ENCODE measurements at places on chromosomes 11 and 22. TPM values are rescaled to one million over a fixed set of nuclear protein-coding genes. Genes with fewer than 3 reads are reported as not detected.
A peak's percentile ranks its signal among the peaks of the same experiment; 100 is the strongest.

GRCh38 chr11:132464003-132464342 is 1068.3 kb downstream of the OPCML start:
- DNase-seq, result no peak

GRCh38 chr22:27880778-27881394 is 38.2 kb downstream of the PITPNB start:
- no peak for DNase-seq

XPNPEP3 gene
- total RNA-seq, result 23.7 TPM

GUCY1A2 gene
- total RNA-seq, result 12.4 TPM

- no peak for DNase-seq
These were observed 82.2 kb upstream of the SEPTIN5 start for GRCh38 chr22:19631899-19632667.

CSTPP1 gene
- total RNA-seq, result 11.0 TPM

PTGDR2 gene
- 2.4 TPM for total RNA-seq

- no peak for DNase-seq
These were observed 96.9 kb upstream of the LARGE1 start for GRCh38 chr22:34017205-34017604.

TYR gene
- total RNA-seq, result not detected

DNA sequence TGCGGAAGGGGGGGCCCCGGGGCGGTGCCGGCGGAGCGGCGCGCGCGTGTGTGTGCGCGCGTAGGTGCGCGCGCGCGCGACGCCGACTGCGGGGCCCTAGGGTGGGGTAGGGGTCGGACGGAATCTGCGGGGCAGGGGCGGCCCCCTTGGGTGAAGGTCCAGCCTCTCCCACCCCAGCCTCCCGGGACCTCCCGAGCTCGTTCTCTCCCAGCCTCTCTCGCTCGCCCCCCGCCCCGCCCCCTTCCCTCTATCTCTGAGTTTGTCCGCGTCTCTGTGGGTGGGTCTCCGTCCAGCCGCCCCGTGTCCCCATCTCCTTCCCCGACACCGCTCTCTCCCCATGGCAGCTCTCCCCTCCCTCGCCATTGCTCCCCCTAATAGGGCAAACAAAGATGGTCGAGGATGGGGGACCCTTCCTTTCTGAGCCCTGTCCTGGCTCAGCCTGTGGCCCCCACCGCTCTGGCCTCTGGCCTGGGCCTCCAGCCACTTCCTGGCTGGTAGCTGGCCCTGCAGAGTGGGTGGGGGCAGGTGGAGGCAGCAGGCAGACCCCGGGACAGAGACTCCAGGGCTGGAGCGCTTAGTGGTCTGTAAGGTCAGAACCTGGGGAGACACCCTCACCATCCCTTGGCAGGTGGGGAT is 33.0 kb upstream of the PRR5 start:
- no peak for DNase-seq

BTG4 gene
- not detected for total RNA-seq

DNA sequence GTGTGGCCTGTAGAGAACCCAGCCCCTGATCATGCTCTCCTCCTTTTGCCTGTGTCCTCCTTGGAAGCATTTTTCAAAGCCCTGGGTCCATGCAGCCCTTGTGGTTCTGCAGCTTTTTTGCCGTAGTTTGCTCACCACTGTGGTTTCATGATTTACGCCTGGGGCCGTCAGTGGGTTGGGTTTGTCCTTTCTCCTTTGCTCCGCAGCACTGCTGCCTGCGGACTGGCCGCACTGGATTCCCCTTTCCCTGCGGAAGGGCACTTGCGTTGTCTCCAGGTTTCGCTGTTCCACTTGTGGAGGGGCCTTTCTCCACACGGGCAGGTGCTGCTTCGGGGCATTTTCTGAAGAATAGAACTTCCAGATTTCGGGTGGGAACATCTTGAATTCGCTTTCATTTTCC is 1260.9 kb downstream of the BRD1 start:
- DNase-seq, result no peak

DNA sequence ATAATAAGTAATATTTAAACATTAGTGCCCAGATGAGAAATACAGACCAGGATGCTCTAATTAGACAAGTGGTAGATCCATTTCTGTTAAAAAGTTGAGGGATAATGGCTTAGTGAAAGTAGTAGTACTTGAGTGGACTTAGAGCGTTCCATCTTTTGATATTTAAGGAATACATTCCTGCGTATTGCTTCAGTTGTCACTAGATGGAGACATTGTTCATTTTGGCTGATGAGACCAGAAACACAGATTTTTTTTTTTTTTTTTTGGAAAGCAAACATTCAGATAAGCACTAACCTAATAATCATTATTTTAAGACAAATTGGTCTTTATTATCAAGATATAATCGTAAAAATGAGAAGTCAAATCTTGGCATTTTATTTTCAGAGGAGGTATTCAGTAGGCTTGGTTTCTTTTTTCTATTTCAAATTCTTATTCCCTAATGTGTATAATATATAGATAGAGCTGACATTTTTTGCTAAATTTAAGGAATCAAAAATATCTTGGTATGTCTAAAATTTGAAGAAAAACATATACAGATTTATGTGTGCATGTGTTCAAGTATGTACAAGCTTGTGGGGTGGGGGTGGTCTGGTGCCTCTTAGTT is 92.9 kb downstream of the DYNC2H1 start:
- no peak for DNase-seq

DEFB131B gene
- not detected for total RNA-seq

- DNase-seq, result no peak
These were observed 3.4 kb downstream of the DHCR7 start for GRCh38 chr11:71444811-71445210.

CCDC73 gene
- total RNA-seq, result not detected

ZNF70 gene
- 3.2 TPM for total RNA-seq

GRM5 gene
- total RNA-seq, result not detected

DNA sequence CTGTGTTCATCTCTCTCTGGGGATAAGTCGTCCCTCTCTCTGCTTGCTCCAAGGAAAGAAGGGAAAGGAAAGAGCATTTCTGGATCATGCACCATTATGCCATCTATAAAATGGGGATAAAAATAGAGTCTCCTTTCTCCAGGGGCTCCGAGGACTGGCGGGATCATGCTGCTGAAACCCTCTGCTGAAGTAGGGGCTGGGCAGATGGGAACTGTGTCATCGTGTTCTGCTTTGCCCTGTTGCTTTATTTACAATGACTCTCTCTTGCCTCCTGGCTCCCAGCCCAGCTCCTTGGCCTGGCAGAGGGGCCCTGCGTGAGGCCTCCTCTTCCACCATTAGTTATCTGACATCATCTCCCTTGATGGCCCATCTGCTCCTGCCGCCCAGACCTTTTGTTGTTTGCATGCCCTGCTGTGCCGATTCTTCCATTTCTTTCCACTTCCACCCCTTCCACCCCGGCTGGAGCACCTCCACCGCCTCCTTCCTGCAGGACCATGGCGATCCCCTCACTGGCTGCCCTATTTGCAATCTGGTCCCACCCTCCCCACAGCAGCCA is 200.9 kb downstream of the MYO18B start:
- peak; percentile 75 for DNase-seq

MRE11 gene
- total RNA-seq, result 7.2 TPM

DNA sequence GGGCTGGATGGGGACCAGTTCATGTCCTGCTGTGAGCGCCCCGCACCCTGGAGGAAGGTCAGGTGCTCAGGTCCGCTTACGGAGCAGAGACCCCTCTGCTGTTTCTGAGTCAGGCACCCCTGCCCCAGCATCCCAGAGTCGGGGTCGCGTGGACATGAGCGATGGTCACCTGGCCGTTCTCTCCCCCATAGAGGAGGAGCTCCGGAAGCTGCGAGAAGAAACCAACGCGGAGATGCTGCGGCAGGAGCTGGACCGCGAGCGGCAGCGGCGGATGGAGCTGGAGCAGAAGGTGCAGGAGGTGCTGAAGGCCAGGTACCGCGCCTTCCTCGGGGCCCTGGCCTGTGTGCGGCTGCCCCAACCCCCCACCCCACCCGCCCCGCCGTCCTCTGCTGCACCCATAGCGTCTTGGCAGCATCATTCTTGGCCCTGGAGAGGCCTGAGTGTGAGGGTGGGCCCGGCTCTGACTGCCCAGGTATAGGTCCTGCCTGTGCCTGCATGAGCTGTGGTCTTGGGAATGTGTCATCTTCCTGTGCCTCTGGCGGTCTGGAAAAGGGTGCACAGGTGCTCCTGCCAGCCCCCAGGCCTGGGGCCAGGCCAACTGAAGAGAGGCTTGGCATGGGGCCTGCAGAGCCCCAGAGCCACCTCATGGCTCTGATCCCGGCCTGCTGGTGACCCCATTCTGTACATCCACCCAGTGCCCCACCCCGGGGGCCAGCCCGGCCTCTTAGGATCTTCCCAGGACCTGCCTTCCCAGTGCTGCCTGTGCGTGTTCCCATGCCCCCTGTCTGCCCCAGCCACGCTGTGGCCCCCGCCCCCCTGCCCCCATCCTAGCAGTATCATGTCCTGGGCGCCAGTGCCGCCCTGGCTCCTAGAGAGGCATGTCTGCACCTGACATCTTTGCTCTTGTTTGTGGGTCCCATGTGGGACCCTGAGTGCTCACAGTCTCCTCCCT is 38.1 kb downstream of the GRAMD4 start:
- DNase-seq, result no peak

- peak; percentile 28 for DNase-seq
These were observed 500.1 kb downstream of the BRD1 start for GRCh38 chr22:49327411-49328117.

MMP8 gene
- not detected for total RNA-seq

DNA sequence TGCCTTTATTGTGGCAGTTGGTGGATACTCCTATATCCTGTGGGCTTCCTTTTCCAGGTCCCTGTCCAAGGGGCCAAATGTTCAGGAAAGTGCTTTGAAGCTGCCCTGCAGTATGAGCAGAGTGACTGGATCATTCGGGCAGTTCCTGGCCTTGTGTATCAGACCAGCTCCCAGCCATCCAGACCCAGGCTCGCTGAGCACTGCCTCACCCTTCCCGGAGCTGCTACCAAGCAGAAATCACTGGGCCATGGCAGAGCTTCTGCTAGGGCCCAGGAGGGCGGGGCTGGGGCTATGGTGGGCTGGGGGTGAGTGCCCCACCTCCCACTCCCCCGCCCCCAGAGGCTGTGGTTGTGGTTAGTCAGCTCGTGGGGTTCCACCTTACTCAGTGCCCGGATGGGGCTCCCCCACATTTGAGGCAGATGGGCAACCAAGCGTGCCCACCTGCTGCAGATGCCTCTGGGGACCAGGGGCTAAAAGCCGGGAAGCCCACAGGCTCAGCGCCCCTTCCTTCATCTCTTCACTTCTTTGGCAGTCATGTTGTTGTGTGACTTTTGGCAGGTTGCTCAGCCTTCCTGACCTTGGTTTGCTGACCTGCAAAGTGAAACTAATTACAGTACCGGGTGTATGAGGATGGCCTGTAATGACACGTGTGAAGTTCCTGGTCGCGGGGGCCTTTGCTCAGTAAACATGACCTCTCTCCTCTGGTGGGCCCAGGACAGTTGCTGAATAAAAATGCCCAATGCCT is 2.1 kb upstream of the LRRC32 start:
- DNase-seq, result peak; percentile 56

- DNase-seq, result no peak
These were observed 77.5 kb upstream of the CTSC start for GRCh38 chr11:88414981-88415413.

DNA sequence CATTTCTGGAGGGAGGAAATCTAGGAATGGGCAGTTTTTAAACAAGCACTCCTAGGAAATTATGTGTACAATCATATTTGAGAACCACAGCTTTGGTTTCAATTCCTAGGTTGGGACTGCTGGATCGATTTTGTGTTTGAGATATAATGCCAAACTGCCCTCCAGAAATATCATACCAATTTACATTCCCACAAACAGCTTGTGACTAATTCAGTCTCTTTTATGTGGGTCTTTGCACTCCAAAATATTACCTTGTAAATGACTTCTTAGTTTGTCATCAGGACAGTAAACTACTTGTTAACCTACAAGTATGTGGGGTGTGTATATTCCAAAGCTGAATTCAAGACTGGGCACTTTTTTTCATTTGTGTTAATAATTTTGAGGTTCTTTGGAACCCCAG is 9.8 kb upstream of the BARX2 start:
- no peak for DNase-seq

APOA1 gene
- 5.4 TPM for total RNA-seq

NNMT gene
- total RNA-seq, result 44.0 TPM

DNA sequence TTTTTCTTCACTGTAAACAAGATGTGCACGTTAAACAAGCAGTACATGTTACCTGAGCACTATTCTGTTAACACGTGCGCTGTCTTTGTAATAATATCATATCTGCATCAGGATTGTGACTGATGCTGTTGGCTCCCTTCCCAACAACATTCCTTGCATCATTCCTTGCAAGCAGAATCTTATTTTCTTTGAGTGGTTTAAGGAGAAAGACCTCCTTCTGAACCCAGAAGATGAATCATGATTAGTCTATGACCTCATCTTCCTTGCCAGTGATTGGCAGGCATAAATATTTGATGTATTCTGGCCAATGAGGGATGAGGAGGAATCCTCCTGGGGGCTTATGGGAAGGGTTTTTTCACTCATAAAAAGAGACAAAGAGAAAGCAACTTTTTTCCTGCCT is 46.2 kb downstream of the C11orf71 start:
- no peak for DNase-seq

ENTHD1 gene
- total RNA-seq, result not detected

DNA sequence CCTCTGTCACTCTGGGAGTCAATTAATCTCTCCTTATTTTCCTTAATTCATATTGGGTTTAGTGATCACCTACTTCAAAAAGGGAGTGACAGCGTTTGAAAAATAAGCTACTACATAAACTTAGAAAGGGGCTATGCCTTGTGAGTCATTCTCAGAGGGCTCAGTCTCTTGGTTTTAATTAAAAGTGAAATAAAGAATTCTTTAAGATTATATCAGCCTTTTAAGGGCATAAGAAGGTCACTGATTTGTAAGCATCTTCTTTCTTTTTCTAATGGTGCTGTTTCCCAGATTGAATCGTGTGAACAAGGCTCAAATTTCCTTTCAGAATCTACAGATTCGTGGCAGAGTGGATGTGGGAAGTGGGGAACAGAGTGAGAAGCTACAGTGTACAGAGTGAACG is 636.2 kb upstream of the CCDC90B start:
- DNase-seq, result no peak

- peak; percentile 9 for DNase-seq
These were observed 146.0 kb downstream of the CACNA1I start for GRCh38 chr22:39716534-39716933.

ELFN2 gene
- total RNA-seq, result 0.22 TPM

- DNase-seq, result no peak
These were observed 3.0 kb upstream of the TMEM132A start for GRCh38 chr11:60921259-60921658.

IGF2 gene
- 80.9 TPM for total RNA-seq

DNA sequence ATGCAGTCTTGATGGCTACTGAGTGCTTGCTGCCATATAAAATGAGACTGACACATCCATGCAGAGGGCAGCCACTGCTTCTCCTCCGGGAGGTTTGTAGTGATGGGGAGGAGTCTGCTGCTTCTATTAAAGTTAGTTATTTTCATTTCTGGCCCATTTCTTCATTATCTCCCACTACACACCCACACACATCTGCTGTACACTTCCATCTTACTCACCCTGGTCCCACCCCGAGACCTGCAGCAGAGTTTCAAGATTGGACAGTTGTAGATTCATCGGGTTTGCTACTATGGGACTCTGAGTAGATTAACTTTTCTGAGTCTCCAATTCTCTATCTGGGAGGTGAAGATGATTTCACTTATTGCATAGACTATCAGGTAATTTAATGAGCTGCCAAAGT is 176.2 kb upstream of the SNX19 start:
- no peak for DNase-seq

GRCh38 chr11:123483058-123483457 is 53.0 kb downstream of the GRAMD1B start:
- no peak for DNase-seq

KCNK4 gene
- not detected for total RNA-seq

GRCh38 chr22:29308148-29308790 is 1.8 kb downstream of the GAS2L1 start:
- no peak for DNase-seq

All from Right ventricle myocardium inferior (tissue), 1 donor.